Kidney tubule cell (primary cell): ENCODE measurements at places on chromosomes 1 and 21.
A peak's percentile ranks its signal among the peaks of the same experiment; 100 is the strongest.

DNA sequence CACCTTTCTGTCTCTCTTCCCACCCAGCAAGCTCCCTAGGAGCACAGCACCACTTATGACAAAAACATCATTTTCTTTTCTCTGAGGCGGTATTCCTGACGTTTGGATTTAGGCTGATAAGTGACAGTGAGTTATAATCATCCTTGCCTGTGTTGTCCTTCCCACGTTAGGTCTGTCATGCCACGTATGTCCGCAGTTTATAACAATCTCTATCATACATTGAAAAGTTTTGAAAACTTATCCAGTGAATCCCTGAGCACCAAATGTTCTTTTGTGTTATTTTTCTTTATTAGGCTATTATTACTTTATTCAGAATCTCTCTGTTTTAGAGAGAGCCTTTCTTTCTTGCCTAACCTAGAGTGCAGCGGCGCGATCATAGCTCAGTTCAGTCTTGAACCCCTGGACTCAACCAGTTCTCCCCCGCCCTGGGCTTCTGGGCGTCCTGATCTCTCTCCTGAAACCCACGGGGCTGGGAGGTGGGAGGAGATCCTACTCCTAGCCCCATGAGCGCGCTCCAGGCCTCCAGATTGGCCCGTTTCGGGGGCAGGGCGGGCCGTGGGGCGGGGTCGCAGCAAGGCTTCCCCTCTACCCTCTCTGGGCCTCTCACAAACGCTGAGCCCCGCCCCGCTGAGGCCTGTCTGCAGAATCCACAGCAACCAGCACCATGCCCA, at the start of gene GSTM2:
Gene GSTM2, plus strand, starts transcription at position 606 of the 671 bp plus-strand sequence. Its CDS starts 59 bp downstream, at position 665.
- DNase-seq, result peak; percentile 66

DNA sequence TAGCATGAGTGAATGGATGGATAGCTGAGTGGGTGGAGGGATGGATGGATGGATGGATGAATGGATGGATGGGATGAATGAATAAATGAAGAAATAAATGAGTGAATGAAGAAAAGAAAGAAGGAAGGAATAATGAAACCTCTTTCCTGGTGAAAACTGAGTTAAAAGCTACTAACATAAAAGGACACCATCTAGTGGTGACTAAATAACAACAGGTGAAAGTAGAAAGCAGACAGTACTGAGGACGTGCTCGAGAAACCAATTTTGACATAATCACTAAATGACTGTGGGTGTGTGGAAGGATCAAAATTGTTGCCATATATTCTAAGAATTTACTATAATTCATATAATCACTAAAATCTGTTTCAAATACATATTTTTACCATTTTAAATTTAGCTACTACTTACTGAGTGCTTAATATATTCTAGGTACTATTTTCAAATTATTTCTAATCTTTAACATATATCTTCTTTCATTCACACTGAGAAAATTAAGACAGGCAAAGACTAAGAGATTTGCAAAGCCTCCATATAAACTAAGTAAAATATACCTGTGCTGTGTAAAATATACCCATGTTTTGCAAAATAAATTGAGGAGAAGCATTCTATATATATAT, 522.9 kb downstream of the LRRIQ3 start:
- peak; percentile 33 for DNase-seq

GRCh38 chr1:74340656-74341055, 105.5 kb downstream of the TNNI3K start:
- no peak for DNase-seq

DNA sequence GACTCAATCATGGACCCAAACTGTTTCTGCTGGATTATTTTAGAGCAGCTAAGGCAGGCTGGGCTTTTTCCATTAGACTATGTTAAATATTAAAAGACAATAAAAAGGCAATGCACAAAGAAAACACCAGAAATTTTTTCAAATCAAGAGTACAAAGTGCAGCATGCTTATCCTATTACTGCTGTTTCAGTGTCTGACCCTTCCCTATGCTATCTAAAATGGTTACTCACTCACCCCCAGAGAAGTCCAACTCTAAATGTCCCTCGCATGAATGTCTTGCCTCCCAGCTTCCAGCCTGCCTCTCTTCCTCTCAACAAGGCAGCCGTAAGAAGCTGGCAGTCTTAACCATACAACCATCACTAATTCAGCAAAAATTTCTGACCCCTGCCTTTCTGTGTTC, 108.7 kb upstream of the SYT6 start:
- DNase-seq, result no peak

DNA sequence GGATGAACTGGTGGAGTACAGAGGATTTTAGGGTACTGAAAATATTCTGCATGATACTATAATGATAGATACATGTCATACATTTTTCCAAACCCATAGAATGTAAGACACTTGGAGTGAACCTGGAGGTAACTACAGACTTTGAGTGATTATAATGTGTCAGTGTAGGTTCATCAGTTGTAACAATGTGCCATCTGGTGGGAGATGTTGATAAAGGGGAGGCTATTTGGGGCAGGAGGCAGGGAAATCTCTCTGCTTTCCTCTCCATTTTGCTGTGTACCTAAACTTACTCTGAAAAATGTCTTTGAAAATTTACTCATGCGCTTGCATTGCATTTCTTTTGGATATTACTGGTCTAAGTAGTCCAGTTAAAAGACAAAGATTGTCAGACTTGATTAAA, 35.2 kb downstream of the PTBP2 start:
- no peak for DNase-seq

DNA sequence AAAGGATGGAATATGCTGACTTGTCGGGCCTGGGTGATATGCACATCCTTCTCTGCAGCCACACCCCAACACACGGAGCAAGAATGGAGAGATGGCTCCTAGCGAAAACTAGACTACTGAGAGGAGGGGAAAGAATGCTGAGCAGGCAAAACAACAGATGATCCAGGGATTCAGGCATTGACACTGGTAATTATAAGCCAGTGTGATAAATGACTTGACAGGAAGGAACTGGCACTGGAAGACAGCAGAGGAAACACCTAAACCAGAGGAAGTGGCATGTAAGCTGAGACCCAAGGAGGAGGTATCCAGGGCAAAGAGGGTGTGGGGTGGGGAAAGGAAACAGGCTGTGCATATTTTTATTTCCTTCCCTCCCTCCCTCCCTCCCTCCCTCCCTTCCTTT, 31.7 kb upstream of the KHDRBS1 start:
- peak; percentile 55 for DNase-seq
